ENCODE measurements at places on chromosomes 11 and 22.
A peak's percentile ranks its signal among the peaks of the same experiment; 100 is the strongest.

DNA sequence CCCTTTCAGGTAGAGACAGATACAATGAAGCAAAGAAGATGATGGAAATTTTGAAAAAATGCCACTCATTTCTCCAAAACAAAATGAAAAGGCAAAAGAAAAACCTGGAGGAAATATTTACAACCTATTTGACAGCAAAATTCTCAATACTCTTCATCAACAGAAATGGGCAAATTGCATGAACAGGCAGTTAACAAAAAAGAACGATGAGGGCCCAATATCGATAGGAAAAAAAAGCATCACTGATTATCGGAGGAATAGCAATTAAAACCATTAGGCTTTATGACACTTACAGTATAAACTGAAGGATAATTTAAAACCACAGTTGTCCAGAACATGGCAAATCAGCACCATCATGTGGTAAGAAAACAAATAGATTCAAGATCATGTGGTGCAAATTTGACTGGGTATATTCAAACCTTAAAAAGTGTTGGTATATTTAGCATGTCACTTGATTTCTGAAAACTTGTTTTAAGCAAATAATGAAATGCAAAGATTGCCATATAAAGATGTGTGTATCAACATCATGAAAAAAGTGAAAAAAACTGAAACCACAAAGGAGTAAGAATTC lies 222.9 kb downstream of the BRD1 start:
- no peak for DNase-seq

- peak; percentile 63 for DNase-seq
Observed at GRCh38 chr11:94793822-94794221, 25.7 kb downstream of the AMOTL1 start.

DNA sequence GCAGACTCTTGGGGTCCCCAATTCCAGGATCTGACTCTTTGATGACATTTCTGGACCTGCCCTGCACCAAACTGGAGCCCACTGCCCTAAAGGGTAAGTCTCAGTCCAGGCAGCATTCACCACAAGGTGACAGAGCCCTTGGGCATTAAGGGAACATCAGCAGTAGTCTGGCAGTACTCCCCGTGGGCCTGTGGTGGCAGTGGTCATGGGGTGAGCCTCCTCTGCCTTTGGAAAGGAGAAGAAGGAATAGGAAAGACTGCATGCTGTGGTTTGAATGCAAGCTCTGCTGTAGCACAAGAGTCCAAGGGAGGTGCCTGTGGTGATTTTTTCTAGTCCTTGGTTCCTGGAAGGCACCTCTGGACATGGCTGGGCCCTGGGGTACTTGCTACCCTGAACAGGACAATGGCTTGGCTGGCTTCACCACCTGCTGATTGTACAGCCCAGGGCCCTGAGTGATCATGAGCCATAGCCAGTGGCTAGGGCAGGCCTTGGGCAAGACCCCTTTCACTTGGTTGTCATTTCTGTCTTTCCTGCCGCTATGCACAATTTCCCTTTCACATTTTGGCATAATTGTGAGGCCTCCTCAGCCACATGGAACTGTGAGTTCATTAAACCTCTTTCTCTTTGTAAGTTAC lies 160.7 kb upstream of the GRIA4 start:
- DNase-seq = no peak

DNA sequence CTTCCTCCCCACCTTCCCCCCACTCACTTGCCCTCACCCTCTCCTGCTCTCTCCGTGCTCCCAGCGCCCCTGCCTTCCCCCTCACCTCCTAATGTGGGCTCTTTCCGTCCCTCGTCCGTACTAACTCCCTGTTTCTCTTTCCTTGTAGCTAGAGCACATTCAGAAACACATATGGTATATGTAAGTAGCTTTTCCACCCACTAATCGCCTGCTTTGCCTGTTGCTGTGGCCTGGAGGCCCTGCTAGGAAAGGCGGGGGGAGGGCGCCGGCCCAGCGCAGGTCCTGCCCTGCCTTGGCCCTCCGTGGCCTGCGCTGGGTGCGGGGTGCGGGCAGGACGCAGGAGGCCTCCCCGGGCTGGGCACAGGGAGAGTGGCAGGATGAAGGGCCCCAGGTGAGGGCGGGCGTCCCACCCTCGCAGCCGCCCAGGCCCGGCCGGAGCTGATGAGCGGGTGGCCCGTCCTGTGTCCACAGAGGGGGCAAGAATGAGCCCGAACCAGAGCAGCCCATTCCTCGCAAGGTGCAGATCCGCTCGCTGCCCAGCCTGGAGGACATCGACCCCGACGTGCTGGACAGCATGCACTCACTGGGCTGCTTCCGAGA lies 41.7 kb downstream of the MOB2 start:
- no peak for DNase-seq

DNA sequence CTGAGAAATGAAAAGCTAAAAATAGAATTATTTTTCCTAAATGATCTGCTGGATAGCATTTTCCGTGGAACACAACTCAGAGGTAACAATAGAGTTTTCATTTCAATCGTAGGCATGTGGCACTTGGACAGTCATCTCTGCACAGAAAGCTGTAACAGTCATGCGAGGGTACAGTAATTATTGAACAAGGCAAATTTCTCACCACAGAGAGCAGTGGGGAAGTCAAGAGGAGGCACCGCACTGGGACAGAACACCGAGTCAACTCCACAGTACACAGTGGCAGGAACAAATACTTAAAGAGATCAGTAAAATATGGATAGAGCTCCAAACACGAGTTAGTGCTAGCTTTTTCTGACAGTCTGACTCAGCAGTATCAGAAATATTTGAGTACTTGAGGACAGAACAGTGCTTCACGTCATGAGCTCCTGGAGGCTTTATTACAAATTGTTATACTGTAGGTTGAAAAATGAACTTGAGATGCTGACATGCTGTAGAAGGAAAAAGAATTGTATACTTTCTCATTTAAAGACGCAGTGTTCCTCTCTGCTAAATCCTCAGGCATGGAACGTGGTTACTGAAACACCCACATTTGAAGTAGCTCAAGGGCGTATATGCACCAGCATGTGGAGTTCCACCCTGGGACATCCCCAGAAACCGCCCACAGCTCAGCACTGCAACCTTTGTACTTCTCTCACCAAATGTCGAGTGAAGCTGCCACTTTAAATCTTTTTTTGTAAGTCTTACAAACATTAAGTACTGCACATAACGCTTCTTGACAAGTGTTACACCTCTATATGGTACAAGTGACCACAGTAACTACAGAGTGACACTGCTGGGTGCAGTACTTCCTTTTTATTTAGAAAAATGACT lies 27.4 kb upstream of the YPEL1 start:
- no peak for DNase-seq

DNA sequence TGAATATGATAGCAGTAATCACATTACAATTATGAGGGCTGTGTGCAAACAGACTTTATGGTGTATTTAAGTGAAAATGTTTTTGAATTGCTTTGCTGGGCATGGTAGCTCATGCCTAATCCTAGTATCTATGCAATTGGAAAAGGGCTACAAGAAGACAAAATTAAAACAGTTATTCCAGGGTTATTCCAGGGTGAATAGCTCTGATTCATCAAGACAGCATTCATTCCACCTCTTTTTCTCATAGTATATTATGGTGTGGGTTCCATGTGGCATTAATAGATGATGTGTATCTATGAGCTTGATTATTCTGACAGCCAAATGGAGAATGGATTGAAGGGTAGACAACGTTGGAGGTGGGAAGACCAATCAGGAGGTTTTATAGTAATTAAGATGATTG lies 12.1 kb upstream of the SIDT2 start:
- DNase-seq = peak; percentile 22

GRCh38 chr22:28032861-28033260 lies 113.8 kb upstream of the PITPNB start:
- DNase-seq = no peak

GRCh38 chr11:93842461-93842860 lies 8.0 kb downstream of the VSTM5 start:
- DNase-seq = peak; percentile 26

- no peak for DNase-seq
Observed at GRCh38 chr11:78822931-78823423, 248.3 kb upstream of the NARS2 start.

- no peak for DNase-seq
Observed at GRCh38 chr22:48705159-48705916, 1122.3 kb downstream of the BRD1 start.

- DNase-seq = no peak
Observed at GRCh38 chr11:44992774-44993173, 42.1 kb upstream of the TP53I11 start.

- DNase-seq = peak; percentile 83
Observed at GRCh38 chr22:37254209-37254866, 10.3 kb upstream of the RAC2 start.

GRCh38 chr11:129226207-129226798 lies 34.2 kb upstream of the ARHGAP32 start:
- DNase-seq = no peak

DNA sequence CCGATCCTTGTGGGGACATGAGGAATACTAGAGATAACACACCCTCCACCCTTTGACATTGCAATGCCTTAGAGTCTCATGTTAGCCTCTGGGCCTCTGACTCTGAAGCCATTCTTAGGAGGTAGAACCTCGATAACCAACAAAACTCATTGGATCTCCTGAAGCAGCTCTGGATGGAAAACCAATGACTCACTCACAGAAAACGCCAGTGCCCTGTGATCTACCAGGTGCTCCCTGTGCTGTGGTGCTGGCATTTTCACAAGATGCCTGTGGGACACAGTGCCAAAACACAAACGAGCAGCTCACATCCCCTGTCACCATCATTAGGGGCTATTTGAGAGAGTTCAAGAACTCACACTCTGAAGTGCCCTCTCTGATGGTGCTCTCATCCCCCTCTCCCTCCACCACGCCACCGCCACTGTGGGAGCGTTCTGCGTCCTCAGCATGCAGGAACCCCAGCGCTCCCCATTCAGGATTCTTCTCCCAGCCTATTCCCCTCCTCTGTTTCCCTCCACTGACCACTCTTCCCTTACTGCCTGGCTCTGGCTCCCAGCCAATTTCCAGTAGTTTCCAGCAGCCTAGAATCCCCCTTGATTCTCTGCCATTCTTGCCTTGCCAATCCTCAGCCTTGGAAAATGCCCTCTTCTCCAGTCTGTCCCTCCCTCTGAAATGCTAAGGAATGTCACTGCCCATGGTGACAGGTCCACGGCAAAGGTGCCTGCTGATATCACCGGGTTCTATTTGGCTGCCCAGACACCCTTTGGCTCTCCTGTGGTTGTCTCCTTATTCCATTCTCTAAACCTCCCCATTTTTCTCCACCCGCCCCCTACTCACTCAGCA lies 4.7 kb upstream of the POLD4 start:
- peak; percentile 40 for DNase-seq

GRCh38 chr11:66324664-66325063 lies 7.8 kb upstream of the CD248 start:
- peak; percentile 75 for DNase-seq

DNA sequence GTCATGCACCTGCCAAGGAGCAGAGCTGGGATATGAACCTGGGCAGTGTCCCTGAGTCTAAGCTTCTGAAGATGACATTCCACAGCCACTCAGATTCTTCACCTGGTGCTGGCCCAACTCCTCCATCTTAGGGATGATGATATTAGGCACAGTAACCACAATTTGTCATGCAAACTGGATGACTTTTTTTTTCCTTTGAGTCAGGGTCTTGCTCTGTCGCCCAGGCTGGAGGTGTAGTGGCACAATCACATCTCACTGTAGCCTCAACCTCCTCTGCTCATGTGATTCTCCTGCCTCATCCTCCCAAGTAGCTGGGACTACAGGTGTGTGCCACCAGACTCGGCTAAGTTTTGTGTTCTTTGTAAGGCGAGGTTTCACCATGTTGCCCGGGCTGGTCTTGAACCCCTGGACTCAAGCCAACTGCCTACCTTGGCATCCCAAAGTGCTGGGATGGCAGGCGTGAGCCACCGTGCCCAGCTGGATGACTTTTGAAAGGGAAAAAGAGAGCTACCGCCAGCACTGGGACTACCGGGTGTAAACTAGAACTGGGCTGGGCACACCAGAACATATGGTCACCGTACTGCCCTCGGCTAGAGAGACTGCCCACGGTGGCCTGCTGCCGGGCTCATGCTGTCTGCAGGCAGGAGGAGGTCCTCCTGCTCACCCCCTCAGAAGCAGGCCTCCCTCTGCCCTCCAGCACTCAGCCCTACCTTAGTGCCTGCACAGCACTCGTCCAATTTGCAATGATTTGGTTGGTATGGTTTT lies 77.7 kb downstream of the NAT10 start:
- no peak for DNase-seq

DNA sequence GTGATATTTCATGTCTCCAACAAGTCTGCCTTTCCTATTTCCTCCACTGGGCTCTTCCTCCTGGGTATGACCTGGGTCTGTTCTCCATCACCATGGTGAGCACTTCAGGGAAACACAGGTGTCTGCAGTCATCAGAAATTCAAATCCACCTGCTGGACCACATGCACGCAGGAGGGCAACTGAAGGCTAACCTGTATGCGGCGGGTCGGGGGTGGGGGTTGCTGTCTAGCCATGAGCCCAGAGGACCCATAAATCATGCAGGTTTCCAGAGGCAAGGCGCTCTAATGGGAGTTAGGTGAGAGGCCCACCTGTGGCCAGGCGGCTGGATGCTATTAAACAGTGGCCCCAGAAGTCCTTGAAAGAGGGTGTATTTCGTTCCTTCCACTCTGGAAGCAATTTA lies 11.1 kb upstream of the PAMR1 start:
- no peak for DNase-seq

- DNase-seq = no peak
Observed at GRCh38 chr11:10021563-10021962, 272.5 kb downstream of the SBF2 start.

DNA sequence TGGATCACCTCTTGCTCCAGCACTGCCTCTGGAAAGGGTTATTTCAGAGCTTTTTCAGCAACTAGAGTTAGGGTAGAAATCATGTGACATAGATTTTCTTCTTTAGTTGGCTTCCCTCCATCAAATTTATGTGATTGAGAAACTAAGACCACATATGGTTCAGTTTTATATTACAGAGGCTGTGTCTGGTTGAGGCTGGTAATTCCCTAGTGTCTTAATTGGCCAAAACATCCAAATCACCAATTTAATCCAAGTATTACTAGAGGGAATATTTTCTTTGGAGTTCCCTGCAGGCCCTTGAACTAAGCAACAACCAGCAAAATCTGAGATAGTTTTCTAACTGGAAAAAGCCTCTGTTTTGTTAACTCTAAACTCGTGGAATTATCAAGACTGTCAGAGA lies 136.3 kb downstream of the ARHGAP42 start:
- DNase-seq = no peak

GRCh38 chr22:29147331-29147899 lies 58.3 kb upstream of the EMID1 start:
- no peak for DNase-seq

DNA sequence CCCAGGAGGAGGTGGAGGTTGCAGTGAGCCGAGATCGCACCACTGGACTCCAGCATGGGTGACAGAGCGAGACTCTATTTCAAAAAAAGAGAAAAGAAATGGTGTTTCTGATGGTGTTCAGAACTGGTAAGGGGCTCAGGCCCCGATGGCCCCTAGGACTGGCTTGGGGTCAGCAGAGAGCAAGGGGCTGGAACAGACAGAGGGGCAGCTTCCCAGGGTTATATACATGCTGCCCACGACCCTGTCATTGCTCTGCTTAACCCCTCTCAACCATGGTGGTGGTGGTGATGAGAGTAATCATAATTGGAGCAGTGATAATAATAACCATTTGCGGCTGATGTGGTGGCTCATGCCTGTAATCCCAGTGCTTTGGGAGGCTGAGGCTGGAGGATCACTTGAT lies 79.4 kb downstream of the CEP164 start:
- DNase-seq = no peak

- no peak for DNase-seq
Observed at GRCh38 chr11:15113381-15113780, 1.3 kb upstream of the INSC start.

Measured in fibroblast of skin of back (primary cell).